ENCODE measurements at places on chromosomes 5 and 9.
A peak's percentile ranks its signal among the peaks of the same experiment; 100 is the strongest.

- DNase-seq: no peak
Observed at GRCh38 chr5:1908931-1909330, 26.2 kb upstream of the IRX4 start.

DNA sequence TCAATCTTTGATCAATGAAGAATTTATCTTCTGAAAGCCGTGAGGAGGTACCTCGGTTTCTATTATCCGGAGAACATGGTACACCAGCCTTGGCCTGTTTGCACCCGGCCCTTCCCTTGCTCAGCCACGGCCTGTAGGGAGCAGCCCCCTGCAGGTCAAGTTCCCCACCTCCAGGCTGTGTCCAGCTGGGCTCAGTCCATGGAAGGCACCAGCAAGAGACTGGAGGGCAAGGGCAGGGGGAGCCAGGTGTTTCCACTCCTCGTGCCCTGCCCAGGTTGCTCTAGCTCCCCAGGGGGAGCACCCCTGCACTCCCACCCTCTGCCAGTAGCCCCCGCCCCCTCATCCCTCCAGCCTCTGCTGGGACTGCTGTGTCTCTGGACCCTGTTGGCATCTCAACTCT, 87.3 kb upstream of the ADAMTS2 start:
- DNase-seq: no peak

DNA sequence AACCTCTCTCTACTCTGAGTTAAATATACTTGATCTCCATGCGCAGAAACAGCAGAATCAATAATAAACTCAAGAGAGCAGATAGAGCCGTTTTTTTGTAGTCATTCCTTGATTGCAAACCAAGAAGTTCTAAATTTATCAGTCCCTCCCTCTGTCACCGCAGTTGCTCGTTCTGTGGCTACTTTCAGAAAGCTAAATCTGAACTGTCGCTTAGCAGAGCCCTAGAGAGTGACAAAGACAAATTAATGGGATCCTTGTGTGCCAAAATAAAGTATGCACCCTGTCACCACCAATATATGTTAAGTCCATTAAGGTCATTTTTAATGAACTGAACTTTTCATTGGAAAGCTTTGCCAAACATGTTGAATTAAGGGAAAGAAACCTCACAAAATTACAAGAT, 218.3 kb downstream of the ADAMTSL1 start:
- no peak for DNase-seq

- DNase-seq: no peak
Observed at GRCh38 chr9:444528-444927, 229.9 kb downstream of the DOCK8 start.

- DNase-seq: no peak
Observed at GRCh38 chr5:1167361-1167727, 34.1 kb upstream of the SLC6A19 start.

DNA sequence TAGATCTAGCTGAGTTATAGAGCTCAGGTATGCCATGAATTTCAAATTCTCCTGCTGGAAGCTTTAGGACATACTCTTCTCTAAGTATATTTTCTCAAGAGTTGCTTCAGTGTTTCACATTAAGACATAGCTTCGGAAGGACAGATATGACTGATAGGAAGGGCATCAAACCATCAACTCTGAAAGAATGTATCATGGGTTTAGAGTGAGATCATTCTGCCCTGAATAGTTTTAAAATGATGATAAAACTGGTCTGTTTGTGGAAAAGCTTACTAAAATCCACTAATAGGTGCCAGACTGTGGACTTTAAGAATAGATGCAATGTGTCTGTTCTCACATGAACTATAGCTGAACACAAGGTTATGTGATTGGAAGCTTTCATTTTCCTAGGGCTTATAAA, 8.4 kb downstream of the SPEF2 start:
- DNase-seq: peak; percentile 41
